ENCODE measurements at places on chromosomes 4 and X. TPM values are rescaled to one million over a fixed set of nuclear protein-coding genes. Genes with fewer than 3 reads are reported as not detected.

DNA sequence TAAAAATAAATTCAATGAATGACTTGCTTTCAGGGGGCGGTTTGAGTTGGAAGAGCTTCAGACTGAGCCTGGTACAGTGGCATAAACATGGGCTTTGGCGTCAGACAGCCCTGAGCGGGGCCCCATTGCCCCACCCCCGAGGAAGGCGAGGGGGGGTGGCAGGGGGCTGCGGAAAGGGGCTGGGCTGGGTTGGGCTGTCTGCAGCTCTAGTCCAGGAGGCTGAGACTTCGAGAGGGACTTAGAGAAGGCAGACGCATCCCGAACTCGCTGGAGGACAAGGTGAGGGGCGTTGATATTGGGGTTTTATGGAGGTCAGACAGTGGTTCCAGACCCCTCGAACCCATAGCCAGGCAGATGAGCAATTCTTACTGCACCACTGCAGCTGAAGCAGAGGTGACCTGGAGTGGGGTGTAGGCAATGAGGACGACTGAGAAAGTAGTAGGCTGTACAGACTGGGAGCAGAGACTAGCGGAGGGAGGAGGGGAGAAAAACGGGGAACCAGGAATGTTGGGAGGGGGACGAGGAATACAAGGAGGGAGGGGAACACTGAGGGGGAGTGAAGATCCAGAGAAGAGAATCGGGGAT lies at the start of gene MAGED2:
Gene MAGED2, plus strand, starts transcription at position 222 of the 585 bp plus-strand sequence. CDS start 1,587 bp downstream, outside the sequence.
- H3K4me3 ChIP-seq: peak within 1 kb of the TSS; percentile 99
- H3K36me3 ChIP-seq: peaks cover 18% of the 10 kb centered on the region
- peak; percentile 43 for DNase-seq
- peaks cover 7% of the 10 kb centered on the region for H3K27me3 ChIP-seq
- peak within 1 kb of the TSS; percentile 98 for H3K27ac ChIP-seq

- DNase-seq: no peak
- no peak overlapping the region for H3K27ac ChIP-seq
- no peaks in the 10 kb centered on the region for H3K27me3 ChIP-seq
Observed at GRCh38 chr4:178602833-178603232, 1160.6 kb upstream of the AGA start.

AMMECR1 gene
- total RNA-seq: 16.1 TPM

UGT2B17 gene
- not detected for total RNA-seq

- DNase-seq: no peak
- H3K4me1 ChIP-seq: no peaks in the 10 kb centered on the region
- H3K36me3 ChIP-seq: no peaks in the 10 kb centered on the region
- no peaks in the 10 kb centered on the region for H3K27me3 ChIP-seq
- H3K4me3 ChIP-seq: no peak overlapping the region
Observed at GRCh38 chr4:91448668-91449330, 855.0 kb upstream of the GRID2 start.

DNA sequence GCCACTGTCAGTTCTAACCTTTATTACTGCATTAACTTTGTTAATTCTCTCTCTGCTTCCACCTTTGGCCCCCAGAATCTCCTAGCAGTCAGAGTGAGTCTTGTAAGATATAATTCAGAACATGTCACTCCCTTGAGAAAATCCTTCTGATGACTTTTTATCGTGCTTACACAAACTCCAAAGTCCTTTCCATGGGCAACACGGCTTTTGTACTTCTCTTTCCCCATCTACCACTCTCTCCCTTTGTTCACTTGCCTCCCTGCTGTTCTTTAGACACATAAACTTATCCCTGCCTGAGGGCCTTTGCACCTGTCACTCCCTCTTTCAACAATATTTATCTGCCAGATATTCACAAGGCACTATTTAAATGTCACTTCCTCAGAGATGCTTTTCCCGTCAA lies 64.8 kb downstream of the MAOB start:
- no peak for DNase-seq
- H3K27ac ChIP-seq: no peak overlapping the region
- no peaks in the 10 kb centered on the region for H3K27me3 ChIP-seq
- no peaks in the 10 kb centered on the region for H3K36me3 ChIP-seq
- H3K4me1 ChIP-seq: no peaks in the 10 kb centered on the region
- no peak overlapping the region for H3K4me3 ChIP-seq

DNA sequence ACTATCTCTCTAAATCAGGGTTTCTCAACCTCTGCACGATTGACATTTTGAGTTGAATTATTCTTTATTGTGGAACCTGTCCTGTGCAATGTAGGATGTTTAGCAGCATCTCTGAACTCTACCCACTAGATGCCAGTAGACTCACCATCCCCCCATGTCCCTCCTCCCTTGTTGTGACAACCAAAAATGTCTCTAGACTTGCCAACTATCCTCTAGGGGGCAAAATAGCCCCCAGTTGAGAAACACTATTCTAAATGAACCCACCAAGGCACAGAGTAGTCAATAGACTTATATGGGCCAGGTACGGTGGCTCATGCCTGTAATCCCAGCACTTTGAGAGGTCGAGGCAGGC lies 49.1 kb upstream of the GAB1 start:
- no peak overlapping the region for H3K27ac ChIP-seq
- H3K27me3 ChIP-seq: no peaks in the 10 kb centered on the region
- DNase-seq: no peak
- H3K36me3 ChIP-seq: no peaks in the 10 kb centered on the region
- no peaks in the 10 kb centered on the region for H3K4me1 ChIP-seq

DNA sequence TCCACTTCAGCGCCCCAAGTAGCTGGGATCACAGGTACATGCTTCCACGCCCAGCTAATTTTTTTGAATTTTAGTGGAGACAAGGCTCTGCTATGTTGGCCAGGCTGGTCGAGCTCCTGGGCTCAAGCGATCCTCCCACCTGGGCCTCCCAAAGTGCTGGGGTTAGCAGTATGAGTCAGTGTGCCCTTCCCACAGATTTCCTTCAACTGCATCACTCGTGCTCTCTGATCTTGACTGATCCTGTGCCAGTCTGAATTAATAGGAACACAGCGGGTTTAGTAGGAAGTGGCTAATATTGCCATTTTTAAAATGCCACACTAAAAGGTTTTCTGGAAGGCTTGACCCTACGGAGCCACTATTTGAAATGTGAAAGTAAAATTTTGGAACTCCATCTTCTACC lies 4.3 kb upstream of the SHROOM2 start:
- peaks cover 3% of the 10 kb centered on the region for H3K4me1 ChIP-seq
- H3K4me3 ChIP-seq: no peak overlapping the region
- no peak overlapping the region for H3K27ac ChIP-seq
- no peak for DNase-seq
- H3K36me3 ChIP-seq: no peaks in the 10 kb centered on the region

DNA sequence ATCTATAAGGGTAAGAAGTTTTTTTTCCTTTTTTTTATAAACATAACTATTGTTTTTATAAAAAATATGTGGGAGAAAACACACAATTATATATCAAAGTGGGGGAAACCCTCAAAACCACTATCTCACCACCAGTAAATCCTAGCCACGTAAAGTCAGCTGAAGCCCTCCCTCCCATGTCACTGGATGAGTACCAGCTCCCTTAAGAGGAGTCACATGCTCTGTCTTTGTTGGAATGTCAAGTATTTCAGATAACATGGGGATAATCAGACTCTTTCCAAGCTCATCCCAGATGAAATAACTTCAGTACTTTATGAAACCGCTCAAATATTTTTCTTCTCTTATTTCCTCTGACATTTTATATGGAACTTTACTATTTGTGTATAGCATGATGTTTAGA lies 2.4 kb downstream of the MYOZ2 start:
- no peaks in the 10 kb centered on the region for H3K36me3 ChIP-seq
- no peak for DNase-seq
- no peak overlapping the region for H3K4me3 ChIP-seq
- no peak overlapping the region for H3K27ac ChIP-seq

GRCh38 chr4:823761-824460 lies 2.0 kb downstream of the CPLX1 start:
- DNase-seq: no peak
- peaks cover 24% of the 10 kb centered on the region for H3K27me3 ChIP-seq
- H3K4me3 ChIP-seq: no peak overlapping the region
- no peak overlapping the region for H3K27ac ChIP-seq
- peaks cover 5% of the 10 kb centered on the region for H3K4me1 ChIP-seq

DNA sequence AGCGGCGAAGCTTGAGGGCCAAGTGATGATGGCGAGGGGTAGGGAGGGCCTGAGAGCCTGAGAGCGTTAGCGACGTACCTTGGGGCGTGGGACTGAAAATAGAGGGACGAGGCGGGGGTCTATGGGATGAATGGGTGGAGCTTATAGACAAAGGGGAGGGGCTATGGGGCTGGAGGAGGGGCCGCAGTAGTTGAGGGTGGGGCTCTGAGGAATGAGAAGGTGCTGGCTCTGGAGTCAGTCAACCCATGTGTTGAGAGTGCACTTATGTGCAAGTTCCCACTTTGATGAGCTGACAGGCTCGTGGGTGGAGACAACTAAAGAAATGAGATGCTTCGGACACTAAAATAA lies 488 bp downstream of the TBC1D25 start:
- peak overlapping the region; percentile 72 for H3K27ac ChIP-seq
- peaks cover 6% of the 10 kb centered on the region for H3K4me1 ChIP-seq

DNA sequence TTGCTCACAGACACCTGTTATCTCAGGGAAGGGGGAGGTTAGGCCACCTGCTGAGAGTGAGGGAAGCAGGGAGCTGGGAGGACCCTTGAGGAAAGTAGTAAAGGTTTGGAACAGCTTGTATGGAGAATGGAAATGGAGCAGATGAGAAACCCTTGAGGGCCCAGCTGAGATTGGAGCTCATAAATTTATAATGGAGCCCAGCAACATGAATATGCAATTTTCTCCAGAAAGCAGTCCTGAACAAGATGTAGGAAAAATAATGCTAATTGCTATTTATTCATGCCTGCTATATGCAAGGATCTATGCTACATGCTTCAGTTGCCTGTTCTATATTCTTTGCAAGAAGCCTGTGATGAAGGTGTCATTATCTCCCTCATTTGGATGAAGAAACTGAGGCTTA lies 67.5 kb upstream of the LEF1 start:
- H3K4me3 ChIP-seq: no peak overlapping the region
- DNase-seq: no peak
- H3K27ac ChIP-seq: no peak overlapping the region
- no peaks in the 10 kb centered on the region for H3K36me3 ChIP-seq

CENPI gene
- 10.3 TPM for total RNA-seq

- no peaks in the 10 kb centered on the region for H3K4me1 ChIP-seq
- DNase-seq: no peak
- no peaks in the 10 kb centered on the region for H3K36me3 ChIP-seq
- H3K27me3 ChIP-seq: peaks cover 4% of the 10 kb centered on the region
- H3K4me3 ChIP-seq: no peak overlapping the region
Observed at GRCh38 chr4:186078981-186079638, 10.2 kb downstream of the TLR3 start.

DNA sequence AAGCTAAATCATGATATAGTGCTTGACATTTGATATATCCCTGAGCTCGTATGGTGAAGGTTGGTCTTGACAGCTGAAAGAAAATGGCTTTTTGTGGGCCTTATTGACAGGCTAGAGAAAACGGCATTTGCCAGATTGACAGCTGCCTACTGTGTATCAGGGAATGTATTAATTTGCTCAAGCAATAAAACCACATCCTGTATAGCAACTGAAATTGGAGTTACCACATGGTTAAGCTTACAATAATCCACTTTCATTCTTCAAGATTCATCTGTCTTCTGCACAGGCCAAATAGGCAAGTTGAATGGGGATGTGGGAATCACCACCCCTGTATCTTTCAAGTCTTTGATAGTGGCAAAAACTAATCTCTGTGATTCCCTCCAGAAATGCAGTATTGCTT lies 76.2 kb upstream of the IL2 start:
- H3K4me1 ChIP-seq: no peaks in the 10 kb centered on the region
- no peak overlapping the region for H3K27ac ChIP-seq
- no peaks in the 10 kb centered on the region for H3K27me3 ChIP-seq

- no peaks in the 10 kb centered on the region for H3K36me3 ChIP-seq
- peaks cover 23% of the 10 kb centered on the region for H3K4me1 ChIP-seq
- peaks cover 14% of the 10 kb centered on the region for H3K27me3 ChIP-seq
- peak; percentile 73 for DNase-seq
Observed at GRCh38 chr4:13547485-13548041, 3.3 kb upstream of the NKX3-2 start.

SLITRK2 gene
- 0.10 TPM for total RNA-seq

GRCh38 chr4:140617499-140618248 lies 48.9 kb upstream of the UCP1 start:
- no peaks in the 10 kb centered on the region for H3K27me3 ChIP-seq
- H3K27ac ChIP-seq: peak overlapping the region; percentile 50
- H3K36me3 ChIP-seq: peaks cover 1% of the 10 kb centered on the region
- no peak overlapping the region for H3K4me3 ChIP-seq

GRCh38 chrX:12446342-12447075 lies 308.2 kb downstream of the FRMPD4 start:
- no peak for DNase-seq
- no peaks in the 10 kb centered on the region for H3K36me3 ChIP-seq
- H3K27ac ChIP-seq: no peak overlapping the region
- H3K4me3 ChIP-seq: no peak overlapping the region
- no peaks in the 10 kb centered on the region for H3K4me1 ChIP-seq

DNA sequence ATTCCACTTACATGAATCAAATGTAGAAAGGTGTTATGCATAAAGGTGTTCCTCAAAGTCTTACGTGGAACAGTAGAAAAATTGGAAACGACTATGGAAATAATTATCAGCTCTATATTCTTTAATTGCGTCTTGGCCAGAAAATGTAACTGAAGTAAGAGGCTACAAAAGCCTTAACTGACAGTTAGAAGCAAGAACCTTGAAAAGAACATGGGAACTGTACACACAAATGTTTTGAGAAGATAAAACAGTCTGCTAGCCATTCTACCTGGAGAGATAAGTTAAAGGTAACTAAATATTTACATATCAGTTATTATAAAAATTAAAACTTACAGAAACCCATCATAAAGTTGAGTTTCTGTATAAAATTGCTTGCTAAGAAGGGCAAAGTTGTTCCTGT lies 172.0 kb upstream of the FTHL17 start:
- H3K27me3 ChIP-seq: peaks cover 2% of the 10 kb centered on the region
- no peaks in the 10 kb centered on the region for H3K36me3 ChIP-seq
- H3K4me3 ChIP-seq: no peak overlapping the region
- DNase-seq: no peak
- H3K4me1 ChIP-seq: no peaks in the 10 kb centered on the region
- no peak overlapping the region for H3K27ac ChIP-seq

GRCh38 chr4:186216465-186217024 lies 10.8 kb upstream of the KLKB1 start:
- H3K27me3 ChIP-seq: peaks cover 1% of the 10 kb centered on the region
- H3K4me3 ChIP-seq: no peak overlapping the region
- H3K36me3 ChIP-seq: no peaks in the 10 kb centered on the region
- no peak for DNase-seq
- H3K4me1 ChIP-seq: no peaks in the 10 kb centered on the region

GSX2 gene
- not detected for total RNA-seq
